ENCODE measurements at places on chromosomes 1 and 21.

- no peak for DNase-seq
Measured at GRCh38 chr1:45820788-45821187, 17.4 kb downstream of the MAST2 start.

DNA sequence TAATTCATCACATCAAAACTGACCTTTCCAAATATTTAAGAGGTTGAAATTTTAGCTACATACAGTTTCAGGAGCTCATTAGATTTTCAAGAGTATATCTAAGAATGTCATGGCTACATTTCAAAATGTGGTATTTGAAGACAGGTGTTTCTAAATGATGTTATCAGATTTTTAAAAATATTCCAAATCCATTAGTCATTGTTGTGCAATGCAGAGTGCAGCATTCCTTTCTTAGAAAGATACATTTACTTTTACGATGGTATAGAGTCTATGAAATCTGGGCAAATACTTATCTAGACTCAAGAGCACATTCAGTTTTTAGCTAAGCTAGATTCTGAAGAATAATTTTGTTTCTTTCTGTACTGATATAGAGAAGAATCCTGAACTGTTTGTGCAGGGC, 230.3 kb downstream of the CHRM3 start:
- DNase-seq, result no peak

DNA sequence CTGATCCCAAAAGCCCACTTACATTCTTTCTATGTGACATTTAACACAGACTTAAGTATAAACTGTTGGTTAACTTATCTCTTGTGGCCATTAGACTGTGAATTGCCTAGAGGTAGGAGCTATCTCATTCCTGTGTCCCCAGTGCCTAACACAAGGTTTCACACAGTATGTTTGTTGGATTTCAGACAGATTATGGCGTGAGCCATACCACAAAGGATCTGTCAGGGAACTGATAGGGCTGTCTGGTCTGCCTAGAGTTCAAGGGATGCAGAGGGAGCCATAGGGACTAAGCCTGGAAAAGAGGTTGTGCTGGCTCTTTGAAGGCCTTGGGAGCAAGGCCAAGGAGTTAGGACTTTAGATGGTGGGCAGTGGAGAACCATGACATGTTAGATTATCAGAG, 40.0 kb downstream of the MEF2D start:
- DNase-seq, result no peak

GRCh38 chr1:214727274-214727673, 124.3 kb downstream of the CENPF start:
- no peak for DNase-seq

GRCh38 chr1:30906631-30907441, 1.7 kb downstream of the SDC3 start:
- DNase-seq, result no peak
